ENCODE measurements at places on chromosomes 11 and 22. TPM values are rescaled to one million over a fixed set of nuclear protein-coding genes. Genes with fewer than 3 reads are reported as not detected.

GPR83 gene
- total RNA-seq, result not detected

OLFML1 gene
- 2.9 TPM for total RNA-seq

OR5L2 gene
- not detected for total RNA-seq

CAT gene
- 36.1 TPM for total RNA-seq

SERHL2 gene
- total RNA-seq, result 1.9 TPM

MS4A4A gene
- total RNA-seq, result not detected

HORMAD2 gene
- total RNA-seq, result not detected

All from epithelial cell of umbilical artery (primary cell).